Spinal cord (tissue), 10 donors: ENCODE measurements at places on chromosomes 1 and 21. TPM values are rescaled to one million over a fixed set of nuclear protein-coding genes. Genes with fewer than 3 reads are reported as not detected.

DNA sequence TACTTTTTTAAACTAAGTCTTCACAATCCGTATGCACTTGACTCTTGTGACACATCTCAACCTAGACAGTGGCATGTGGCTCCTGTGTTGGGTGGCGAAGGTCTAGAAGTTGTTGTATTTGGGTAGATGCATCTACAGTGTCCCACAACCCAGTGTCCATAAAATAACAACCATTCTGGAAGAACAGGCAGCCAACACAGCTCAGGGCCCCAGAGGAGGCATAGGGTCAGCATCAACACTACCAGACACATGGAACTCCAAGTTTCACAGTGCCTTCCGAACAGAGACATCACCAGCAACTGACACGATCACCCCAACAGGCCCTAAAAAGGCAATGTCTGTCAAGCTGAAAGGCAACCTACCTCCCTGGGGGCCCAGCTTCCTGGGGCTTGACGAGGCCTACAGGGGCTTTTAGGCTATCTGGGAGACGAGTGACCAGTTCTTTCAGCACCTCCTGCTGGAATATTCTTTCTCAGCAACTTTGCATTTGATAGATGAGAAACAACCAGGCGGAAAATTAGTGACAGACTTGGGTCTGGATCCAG, 5.6 kb downstream of the SH3BP5L start:
- DNase-seq = no peak

GRCh38 chr1:220696226-220696862, 6.2 kb downstream of the C1orf115 start:
- DNase-seq = no peak

GRCh38 chr1:86951430-86951829, 37.0 kb downstream of the HS2ST1 start:
- no peak for DNase-seq

DNA sequence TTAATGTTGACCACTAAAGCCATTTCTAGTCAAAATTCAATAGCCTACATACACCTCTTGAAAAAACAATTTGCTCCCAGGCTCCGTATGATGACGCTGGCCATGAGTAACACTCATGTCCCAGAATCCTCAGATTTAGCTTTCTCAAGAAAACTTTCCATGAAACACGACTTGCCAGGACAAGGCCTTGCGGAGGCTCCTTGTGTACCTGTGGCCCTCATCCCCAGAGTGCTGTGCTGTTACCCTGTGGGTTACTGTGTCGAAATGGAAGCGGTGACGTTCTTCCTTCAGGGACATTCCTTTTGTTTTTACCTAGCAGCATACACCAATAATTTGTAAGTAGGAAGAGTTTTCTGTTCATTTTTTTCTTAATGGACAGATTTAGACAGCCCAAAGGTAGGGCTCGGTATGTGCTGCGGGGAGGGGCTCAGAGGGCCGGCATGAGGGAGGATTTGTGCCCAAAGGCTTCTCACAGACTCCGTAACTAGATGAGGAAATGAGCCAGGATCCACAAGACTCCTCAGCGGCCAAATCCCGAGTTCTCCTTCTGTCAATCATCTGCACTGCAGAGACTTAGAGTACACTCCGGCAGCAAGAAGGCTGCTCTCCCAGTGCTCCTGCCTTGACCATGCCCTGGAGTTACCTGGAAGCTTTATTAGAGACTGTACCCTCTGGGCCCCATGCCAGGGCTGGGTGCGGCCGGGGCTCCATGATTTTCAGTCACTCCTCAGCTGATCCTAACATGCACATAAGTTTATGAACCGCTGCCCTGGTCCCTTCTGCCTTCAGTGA, 17.8 kb downstream of the GNG12 start:
- no peak for DNase-seq

- peak; percentile 87 for DNase-seq
Observed at GRCh38 chr1:27366113-27366410, 699 bp downstream of the MAP3K6 start.

DNA sequence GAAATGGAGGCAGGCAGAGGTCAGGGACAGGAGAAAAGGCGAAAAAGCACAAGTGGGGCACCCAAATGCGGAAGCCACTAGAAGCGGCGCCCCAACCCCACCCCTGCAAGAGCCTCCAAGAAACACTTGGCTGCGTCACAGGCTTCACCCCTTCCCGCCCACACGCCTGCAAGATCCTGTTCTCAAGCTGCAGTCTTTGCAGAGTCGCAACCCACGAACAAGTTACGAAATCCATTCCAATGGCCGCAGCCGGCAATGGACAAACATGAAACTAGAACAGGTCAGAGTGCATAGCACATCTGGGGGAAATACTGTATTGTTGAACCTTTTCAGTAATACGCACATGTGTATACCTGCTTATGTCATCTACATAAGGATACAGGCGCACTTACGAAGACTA, 103.6 kb downstream of the PSMG1 start:
- no peak for DNase-seq

DNA sequence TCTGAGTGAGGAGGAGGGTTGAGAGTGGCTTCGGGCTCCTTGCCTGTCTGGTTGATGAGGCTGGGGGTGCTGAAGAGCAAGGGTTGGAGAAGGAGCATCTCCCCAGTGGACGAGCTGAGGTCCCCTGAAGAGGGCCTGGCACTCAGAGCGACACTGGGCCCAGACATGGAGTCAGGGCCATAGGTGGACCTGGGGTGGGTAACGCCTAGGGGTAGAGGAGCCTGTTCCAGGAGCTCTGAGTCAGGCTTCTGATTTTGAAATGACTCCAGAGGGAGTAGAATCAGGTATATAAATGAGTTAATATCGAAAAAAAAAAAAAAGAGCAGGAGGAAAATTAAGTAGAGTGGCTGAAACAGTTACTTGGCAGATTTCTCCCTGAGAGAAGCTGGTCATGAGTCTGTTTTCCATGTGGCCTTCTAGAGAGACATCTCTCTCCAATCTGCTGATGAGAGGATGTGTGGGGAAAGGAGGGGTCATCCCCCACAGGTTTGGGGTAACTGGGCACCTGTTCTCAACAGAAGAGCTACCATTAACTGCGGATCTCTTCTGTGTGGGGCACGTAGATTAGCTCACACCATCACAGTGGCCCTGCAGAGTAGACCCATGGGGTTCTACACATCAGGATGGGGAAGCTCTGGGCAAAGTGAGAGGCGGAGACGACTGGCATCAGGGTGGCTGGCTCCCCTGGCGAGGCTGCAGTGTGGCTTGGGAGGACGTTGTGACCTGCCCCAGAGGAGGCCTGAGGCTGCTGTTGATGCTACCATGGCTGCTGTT, 115.5 kb downstream of the DHRS3 start:
- DNase-seq = no peak

- DNase-seq = no peak
Observed at GRCh38 chr1:162386292-162387225, 5.0 kb downstream of the C1orf226 start.

DNA sequence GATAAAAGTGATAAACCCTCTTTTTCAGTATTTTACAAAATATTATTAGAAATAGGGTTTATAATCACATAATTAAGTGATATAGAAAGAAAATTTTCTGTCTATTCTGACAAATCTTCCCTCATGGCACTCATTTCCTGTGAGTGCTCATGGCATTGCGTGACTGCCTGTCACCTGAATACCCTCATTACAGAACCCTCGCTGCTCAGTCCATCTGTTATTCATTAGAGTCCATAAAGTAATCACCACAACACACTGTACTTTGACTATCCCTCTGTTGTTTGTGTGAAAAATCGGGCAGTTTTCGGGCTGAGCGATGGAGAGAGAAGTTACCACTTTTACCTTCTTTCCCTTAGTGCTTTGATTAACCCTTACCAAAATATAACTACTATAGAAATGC, 100.4 kb upstream of the BRINP3 start:
- peak; percentile 7 for DNase-seq

- no peak for DNase-seq
Observed at GRCh38 chr1:244344001-244344400, 107.7 kb downstream of the ADSS2 start.

IRF6 gene
- 2.8 TPM for total RNA-seq

GRHL3 gene
- total RNA-seq = 2.5 TPM

PDZK1 gene
- total RNA-seq = 1.9 TPM

C4BPA gene
- 0.20 TPM for total RNA-seq
